ENCODE measurements at places on chromosomes 16 and 17.

DNA sequence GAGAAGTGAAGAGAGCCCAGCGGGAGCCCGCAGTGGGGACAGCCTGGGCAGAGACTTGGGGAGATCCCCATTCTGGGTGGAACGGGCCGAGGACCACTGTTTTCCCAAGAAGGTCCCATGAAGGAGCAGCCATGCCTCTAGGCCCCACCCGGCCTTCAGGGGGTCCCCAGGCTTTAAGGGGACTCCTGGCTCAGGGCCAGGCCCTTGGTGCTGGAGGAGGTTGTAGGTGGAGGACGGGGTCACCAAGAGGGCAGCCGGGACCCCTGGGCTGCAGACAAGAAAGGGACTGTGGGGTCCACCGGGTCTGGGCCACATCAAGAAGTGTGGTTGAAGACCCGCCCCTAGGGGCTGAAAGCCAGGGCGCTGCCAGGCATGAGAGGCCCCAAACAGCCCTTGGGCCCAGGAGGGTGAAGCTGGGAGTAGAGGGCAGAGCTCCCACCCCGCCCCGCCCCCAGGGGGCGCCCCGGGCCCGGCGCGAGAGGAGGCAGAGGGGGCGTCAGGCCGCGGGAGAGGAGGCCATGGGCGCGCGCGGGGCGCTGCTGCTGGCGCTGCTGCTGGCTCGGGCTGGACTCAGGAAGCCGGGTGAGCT lies at the start of gene PRSS21:
PRSS21 (plus strand) TSS at position 487 of the 589 bp plus-strand sequence; CDS start at position 519, 32 bp downstream.
- peak; percentile 39 for DNase-seq

DNA sequence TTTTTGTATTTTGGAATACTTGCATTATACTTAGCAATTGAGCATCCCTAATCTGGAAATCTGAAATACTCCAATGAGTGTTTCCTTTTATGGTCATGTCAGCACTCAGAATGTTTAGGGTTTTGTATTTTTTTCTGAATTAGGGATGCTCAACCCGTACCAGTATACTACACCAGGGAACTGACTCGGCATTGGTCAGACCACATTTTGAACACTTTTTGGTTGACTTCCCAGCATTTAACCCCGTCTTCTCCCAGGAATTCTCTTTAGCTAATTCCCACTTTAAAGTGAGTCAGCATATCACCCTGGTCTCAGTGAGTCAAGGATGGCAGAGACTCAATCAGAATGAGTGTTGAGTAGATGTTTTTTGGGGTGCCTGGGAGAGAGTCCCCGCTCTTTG lies 177.9 kb downstream of the SPECC1 start:
- DNase-seq, result no peak

DNA sequence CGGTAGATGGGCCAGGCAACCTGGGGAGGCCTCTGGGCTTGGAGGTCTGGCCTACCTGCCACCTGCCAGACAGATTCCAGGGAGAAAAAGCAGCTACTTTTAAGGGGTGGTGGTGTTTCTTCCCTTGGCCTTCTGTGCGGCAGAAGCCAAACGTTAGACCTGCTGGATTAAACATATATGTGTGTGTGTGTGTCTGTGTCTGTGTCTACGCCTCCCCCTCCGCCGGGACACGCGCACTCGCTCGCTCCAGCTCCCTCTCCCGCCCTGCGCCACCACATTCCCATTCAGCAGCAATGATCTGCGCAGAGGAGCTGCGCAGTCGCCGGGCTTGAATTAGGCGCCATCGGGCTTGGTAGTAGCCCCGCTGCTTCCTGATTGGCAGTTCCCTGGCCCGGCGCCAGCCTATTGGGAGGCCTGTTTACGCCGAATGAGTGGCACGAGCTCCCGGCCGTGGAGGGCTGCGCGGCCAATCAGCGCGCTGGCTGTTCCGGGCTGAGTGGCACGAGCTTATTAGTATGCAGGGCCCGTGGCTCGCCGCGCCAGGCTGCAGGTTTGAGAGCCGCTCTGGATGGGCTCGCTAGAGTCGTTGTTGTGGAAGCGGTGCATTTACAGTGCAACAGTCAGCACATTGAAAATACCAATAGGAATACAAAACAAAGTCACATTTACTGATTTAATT lies at the start of gene BAHCC1:
BAHCC1 (plus strand) TSS at position 537 of the 679 bp plus-strand sequence. CDS start 4,283 bp downstream, outside the sequence.
- peak; percentile 86 for DNase-seq

GRCh38 chr16:50771366-50771765 lies 29.5 kb downstream of the CYLD start:
- no peak for DNase-seq

All from CD4-positive, alpha-beta T cell treated with Interleukin-17A for 1 hour (primary cell).